ENCODE measurements at places on chromosomes 7 and 10. TPM values are rescaled to one million over a fixed set of nuclear protein-coding genes. Genes with fewer than 3 reads are reported as not detected.

The MBLAC1 gene
- total RNA-seq: 1.7 TPM

The SMO gene
- total RNA-seq: 61.2 TPM

- no peak for DNase-seq
Observed at GRCh38 chr10:7458556-7458955, 47.7 kb upstream of the SFMBT2 start.

- DNase-seq: no peak
Observed at GRCh38 chr10:74981831-74982633, 129.4 kb upstream of the SAMD8 start.

DNA sequence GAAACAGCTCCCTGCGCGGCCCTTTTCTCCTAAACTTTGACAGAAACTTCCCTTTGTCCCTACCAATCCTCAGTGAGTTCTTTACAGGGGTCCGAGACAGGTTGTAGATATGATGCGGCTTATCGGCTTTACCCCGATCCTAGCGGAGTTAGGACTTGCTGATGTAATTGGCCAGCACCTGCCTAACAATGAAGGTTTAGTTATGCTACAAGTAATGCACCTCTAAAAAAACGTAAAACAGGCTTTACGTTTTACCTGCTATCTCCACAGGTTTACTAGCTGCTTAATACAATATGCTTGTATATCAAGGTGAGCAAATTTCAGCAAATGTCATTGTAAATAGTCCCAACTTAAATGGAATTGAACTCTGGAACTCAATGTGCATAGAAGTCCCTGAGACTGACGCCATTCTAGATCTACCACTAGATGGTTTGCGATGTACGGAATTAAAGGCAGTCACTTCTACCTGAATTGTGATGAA is 697 bp upstream of the SNX13 start:
- no peak for DNase-seq

DNA sequence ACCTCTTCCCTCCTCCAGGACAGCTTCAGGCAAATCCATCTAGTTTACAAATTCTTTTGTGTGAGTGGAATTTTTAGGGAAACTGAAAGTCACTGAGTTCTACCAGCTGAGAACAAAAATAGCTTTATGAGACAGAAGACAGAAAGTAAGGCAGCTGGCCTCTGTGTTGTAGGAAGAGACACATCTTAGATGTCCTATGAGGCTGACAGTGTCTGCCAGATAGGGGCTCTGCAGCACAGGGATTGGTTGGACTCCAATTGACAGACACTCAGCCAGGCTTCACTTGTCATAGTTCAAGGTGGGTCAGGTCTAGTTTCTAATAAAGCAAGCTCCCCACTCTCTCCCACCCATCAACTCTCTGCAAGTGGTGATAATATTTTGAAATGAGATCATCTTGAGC is 574.9 kb downstream of the CCSER2 start:
- no peak for DNase-seq

DNA sequence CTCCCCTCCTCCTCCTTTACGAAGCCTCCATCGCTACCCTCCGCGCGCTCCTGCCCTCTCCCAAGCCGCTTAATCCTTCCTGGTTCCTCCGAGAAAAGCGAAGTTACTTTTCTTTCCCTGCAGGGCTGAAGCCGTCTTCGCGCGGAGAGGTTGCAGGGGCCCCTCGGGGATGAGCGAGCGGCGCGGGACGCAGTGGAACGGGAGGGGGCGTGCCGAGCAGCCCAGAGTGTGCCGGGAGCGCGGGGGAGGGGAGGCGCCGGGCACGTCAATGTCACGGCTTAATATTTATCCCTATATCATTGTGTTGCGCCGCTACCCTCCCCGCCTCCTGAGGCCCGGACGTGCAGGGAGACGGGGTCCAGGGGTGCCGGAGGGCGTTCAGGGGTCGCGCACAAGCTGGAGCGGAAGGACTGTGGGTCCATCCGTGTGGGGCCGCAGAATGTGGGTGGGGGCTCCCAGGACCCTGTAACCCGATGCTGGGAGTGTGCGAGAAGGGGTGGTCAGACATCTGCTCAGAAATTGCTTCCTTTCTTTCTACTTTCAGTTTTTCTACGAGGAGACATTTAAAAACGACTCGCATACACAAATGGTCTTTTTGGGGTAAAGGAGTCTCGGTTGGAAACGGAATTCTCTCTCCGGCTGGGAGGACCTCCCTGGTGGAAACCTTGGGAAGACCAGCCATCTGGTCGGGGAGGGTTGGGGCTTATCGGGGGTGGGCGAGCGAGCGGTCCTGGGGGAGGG is 2.4 kb downstream of the CDK6 start:
- DNase-seq: peak; percentile 83

- DNase-seq: peak; percentile 25
Observed at GRCh38 chr7:152859781-152860191, 100.2 kb downstream of the ACTR3B start.

- no peak for DNase-seq
Observed at GRCh38 chr7:50207251-50207564, 97.3 kb upstream of the IKZF1 start.

DNA sequence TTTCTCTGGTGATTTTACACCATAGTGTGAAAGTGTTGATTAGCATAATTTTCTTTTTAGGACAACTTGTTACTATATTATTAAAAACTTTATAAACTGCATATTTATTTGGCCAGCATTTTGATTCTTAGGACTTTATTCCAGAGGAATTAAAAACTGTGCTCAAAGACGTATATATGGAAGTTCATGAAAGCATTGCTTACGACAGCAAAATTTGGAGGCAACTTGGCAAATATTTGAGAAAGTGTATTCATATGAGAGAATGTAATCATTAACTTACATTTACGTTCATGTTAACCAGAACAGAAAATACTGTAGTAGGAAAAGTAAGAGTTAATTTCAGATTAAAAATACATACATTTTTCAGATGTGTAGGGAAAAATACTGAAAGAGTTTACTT is 203.1 kb downstream of the JCAD start:
- no peak for DNase-seq

- no peak for DNase-seq
Observed at GRCh38 chr7:78760620-78761355, 692.7 kb downstream of the MAGI2 start.
